ENCODE measurements at places on chromosomes 6 and 20.
A peak's percentile ranks its signal among the peaks of the same experiment; 100 is the strongest.

GRCh38 chr6:34810936-34811632 is 19.2 kb downstream of the BLTP3A start:
- no peak for DNase-seq

- DNase-seq: no peak
Measured at GRCh38 chr20:2805689-2806350, 5.4 kb upstream of the CPXM1 start.

- no peak for DNase-seq
Measured at GRCh38 chr20:19012676-19013075, 199.1 kb downstream of the SCP2D1 start.

GRCh38 chr6:25217829-25218228 is 61.3 kb upstream of the CARMIL1 start:
- DNase-seq: no peak

GRCh38 chr20:19885939-19886660 is 128.0 kb downstream of the RIN2 start:
- DNase-seq: no peak

GRCh38 chr6:143877584-143878271 is 13.5 kb downstream of the ZC2HC1B start:
- DNase-seq: no peak

DNA sequence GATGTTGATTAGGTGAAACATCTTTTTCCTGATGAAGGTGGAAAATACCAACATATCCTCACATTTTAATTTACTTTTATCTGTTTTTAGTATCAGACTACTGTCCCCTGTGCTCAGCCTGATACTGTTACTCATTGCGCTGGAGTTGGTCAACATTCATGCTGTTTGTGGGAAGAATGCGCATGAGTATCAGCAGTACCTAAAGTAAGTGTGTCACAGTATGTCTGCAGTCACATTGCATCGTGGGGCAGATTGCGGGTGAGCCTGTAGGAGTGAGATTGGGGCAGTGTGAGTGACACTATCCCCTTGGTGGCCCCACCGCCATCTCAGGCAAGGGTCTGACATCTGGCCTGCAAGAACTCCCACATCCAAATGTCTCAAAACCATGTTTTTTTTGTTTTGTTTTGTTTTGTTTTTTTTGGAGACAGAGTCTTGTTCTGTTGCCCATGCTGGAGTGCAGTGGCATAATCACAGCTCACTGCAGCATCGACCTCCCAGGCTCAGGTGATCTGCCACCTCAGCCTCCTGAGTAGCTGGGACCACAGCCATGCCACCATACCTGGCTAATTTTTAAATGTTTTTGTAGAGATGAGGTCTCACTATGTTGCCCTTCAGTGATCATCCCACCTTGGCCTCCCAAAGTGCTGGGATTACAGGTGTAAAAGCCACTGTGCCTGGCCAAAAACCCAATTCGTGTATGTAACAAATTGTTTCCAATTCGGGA is 27.8 kb downstream of the ERMARD start:
- no peak for DNase-seq

DNA sequence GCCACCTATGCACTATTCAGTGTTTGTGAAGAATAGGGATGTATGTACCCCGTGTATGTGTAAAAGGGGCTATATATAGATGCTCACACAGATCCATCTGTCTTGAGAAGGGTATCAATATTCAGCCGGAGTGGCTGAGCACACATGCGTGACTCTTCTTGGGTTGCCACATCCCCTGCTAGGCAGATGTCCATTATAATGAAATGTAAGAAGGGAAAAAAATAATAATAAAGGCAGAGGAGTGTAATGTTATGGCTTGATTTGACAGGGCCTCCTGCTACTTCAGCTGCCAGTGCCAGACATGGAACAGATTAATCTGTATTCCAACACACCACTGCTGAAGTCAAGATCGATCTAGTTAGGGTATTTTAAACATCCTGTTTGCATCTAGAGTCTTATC is 74.2 kb upstream of the VSTM2L start:
- no peak for DNase-seq

GRCh38 chr6:3273707-3274521 is 15.2 kb downstream of the PSMG4 start:
- no peak for DNase-seq

- DNase-seq: no peak
Measured at GRCh38 chr6:52503851-52504781, 72.7 kb downstream of the TRAM2 start.

DNA sequence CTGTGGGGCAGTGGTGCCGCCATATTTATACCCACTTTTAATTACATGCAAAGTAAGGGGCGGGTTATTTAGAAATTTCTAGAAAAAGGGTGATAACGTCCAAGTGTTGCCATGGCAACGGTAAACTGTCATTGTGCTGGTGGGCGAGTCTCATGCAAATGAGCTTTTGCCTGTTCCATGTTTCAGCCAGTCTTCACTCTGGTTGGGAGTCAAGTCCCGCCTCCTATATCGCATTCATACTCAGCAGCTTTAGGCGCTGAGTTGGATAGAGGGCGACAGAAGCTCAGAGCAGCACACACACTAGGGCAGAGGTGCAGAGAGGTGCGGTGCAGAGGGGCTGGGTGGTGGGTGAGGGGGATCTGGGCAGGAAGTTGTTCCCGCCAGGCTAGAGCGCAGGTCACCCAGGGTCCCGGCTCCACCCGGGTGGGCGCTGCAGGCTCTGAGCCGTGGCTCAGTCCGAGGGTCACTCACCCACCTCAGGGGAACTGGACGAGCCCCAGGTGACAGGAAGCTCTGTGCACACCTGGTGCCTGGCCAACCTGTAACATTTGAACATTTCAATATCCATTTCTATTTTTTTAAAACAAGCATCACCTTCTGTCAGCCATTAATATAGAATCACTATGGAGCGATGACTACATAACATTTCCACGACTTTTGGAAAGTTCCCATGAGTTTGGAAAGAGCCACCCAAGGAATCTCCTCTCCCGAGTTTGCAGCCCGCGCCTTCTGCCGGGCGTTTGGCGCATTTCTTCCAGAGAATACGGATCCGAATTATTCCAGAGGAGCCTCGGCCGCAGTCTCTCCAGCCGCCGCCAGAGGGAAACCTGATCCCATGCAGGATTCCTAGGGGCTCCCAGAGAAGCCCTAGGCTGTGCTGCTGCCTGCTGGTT is 89.1 kb upstream of the PHACTR3 start:
- DNase-seq: peak; percentile 86

GRCh38 chr6:87728706-87729105 is 26.7 kb upstream of the AKIRIN2 start:
- no peak for DNase-seq

DNA sequence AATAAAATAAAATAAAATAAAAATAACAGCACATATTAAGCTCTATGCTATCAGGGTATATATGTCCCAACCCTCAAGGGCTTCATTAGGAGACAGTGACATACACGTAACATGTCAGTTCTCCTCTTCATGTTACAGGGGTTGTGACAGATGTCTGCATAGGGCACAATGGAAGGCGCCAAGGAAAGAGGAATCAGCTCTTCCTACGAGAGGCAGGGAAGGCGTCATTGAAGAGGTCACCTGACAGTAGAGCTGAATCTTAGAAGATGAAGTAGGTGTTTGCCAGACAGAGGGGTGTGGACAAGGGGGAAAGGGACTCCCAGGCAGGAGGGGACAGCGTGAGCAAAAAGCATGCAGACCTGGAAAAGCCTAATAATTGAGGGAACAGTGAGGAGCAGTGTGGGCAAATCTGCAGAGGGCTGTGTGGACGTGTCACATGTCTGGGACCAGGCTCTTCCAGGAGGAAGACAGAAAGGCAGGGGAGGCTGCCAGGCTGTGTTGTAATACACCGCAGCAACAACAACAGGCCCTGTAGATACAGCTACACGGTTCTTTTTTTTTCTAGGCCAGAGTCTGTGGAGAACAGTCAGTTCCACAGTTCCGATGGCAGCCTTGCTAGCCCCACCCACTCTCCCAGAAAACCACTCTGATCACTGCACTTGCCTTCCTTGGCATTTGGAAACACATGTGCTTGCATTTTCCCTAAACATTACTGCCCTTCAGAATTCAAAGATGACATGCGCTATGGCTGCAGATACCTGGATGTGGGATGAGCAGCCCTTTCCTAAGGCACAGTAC is 2.5 kb upstream of the FKBP5 start:
- no peak for DNase-seq

DNA sequence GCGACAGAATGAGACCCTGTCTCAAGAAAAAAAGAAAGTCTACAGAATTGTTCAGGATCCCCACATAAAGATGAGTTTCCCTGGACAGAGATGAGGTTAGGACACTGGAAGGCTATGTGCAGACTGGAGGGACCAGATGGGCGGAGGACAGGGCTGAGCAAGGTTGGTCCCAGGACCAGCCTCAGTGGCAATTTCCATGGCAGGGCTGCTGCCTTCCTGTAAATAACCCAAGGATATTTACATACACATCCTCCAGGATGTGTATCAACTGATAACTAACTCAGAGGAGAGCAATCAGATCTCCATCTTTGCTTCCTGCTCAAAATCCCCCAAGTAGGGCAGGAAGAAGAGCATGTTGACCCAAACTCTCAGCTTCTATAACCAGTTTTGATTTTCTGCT is 58.8 kb downstream of the RSPH3 start:
- DNase-seq: no peak

GRCh38 chr6:29764422-29765196 is 41.4 kb downstream of the HLA-F start:
- no peak for DNase-seq

GRCh38 chr6:80343511-80343910 is 237.0 kb downstream of the BCKDHB start:
- no peak for DNase-seq

GRCh38 chr20:57500962-57501361 is 24.0 kb downstream of the CTCFL start:
- no peak for DNase-seq

GRCh38 chr20:52494244-52494643 is 302.7 kb upstream of the ZFP64 start:
- no peak for DNase-seq

DNA sequence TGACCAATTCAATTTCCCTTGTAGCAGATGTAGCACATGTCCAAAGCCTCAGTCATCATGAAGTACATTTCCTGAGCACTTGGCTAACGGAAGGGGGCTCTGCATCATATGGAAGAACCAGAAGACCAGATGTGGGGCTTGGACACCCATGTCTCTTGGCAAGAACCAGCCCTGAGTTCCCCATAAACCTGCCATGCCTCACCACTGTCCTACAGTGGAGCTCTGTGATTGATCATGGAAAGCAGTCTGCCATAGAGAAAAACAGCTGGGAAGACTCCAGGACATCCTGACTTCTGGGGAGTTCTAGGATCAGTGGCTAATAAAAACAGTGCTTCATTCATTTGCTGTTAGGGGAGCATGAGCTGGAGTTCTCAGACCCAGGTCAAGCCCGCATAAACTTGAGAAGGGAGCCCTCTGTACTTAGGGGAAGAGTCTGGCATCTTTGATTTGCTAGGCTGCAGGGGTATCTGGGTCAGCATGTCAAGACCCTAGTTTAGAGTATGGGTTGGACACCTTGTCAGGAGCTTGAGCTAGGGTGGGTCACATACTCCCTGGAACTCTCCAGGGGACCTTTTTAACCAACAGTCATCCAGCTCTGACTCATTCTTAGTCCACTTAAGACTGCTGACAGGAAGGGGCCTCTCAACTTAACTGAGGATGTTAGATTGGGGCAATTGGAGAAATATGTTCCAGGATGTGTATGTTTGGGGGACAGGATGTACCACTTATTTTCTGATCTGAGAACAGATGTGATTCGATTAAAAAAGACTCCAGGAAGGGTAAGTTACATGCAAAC is 26.3 kb upstream of the TRAM2 start:
- no peak for DNase-seq

- no peak for DNase-seq
Measured at GRCh38 chr6:144843701-144844100, 558.6 kb downstream of the UTRN start.

- DNase-seq: no peak
Measured at GRCh38 chr6:106446287-106446885, 85.9 kb downstream of the CRYBG1 start.

DNA sequence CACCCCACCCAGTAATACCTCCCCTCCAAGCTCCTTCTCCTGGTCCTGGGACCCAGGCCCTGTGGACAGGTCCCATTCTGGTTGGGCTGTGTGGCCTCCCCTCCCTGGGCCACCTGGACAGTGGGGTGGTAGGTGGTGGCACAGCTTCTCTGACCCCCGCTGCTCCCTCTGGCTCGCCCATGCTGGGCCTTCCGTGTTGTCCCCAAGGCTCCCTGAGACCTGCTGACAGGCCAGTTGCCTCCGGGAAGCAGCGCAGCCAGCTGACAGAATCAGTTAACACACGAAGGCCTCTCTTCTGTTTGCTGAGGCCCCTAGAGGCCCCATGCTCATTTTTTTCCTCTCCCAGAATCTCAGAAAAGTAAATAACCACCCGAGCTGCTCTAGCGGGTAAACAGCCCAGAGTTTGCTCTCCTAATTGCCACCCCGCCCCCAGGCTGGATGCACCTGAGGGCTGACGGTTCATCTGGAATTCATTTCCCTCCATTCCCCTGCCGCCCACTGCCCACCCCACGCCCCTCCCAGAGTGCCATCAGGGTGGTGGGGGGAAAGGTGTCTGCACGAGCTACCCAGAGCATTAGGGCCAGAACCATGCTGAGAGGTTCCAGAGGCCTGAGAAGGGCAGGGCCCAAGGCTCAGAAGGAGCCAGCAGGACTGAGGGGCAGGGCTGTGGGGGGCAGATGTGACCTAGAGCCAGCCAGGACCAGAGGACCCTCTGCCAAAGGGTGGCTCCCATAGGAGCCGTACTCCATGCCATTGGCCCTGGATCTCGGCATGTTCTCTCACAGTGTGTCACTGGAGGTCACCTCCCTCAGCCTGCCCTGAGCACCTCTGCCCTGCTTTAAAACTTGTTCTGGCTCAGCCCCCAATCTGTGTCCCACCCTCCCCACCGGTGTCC is 157.5 kb downstream of the GRM4 start:
- DNase-seq: peak; percentile 82

DNA sequence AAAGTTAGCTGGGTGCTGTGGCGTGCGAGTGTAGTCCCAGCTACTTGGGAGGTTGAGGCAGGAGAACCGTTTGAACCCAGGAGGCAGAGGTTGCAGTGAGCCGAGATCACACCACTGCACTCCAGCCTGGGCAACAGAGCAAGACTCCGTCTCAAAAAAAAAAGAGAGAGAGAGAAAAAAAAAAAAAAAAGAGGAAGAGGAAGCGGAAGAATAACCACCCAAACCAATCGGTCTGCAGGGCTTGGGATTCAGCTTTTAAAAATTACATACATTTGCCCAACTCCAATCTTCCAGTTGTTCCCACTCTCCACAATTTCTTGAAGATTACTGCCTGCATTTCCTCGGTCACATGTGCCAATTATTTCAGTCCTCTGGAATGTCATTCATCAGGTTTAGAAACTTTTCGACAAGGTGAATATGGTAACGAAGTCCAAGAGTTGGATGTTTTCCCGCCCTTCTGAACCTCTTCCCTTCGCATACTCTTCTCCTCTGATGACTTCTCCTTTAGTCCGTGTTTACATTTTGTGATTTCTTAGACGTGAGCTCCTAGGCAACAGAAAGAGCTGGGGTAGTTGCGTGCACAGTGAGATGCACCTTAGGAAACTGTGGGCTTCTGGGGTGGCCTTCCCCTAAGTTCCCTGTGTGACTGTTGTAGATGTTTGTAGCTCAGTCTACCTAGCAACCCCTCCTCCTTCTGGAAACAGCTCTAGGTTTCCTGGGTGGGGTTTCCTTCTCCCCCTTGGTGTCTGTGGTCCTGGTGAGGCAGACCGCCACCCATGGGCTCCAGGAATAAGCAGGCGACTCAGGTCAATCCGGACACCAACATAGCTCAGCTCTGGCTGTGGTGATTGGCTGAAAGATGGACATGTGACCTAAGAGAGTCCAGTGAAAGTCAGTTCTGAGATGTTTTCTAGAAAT is 63.0 kb upstream of the NCOA3 start:
- no peak for DNase-seq

- DNase-seq: no peak
Measured at GRCh38 chr6:44011350-44011920, 115.8 kb downstream of the MRPL14 start.

Measured in HuH-7 (cell line).